Eye (tissue), 1 donor: ENCODE measurements at places on chromosomes 13 and 19.
A peak's percentile ranks its signal among the peaks of the same experiment; 100 is the strongest.

DNA sequence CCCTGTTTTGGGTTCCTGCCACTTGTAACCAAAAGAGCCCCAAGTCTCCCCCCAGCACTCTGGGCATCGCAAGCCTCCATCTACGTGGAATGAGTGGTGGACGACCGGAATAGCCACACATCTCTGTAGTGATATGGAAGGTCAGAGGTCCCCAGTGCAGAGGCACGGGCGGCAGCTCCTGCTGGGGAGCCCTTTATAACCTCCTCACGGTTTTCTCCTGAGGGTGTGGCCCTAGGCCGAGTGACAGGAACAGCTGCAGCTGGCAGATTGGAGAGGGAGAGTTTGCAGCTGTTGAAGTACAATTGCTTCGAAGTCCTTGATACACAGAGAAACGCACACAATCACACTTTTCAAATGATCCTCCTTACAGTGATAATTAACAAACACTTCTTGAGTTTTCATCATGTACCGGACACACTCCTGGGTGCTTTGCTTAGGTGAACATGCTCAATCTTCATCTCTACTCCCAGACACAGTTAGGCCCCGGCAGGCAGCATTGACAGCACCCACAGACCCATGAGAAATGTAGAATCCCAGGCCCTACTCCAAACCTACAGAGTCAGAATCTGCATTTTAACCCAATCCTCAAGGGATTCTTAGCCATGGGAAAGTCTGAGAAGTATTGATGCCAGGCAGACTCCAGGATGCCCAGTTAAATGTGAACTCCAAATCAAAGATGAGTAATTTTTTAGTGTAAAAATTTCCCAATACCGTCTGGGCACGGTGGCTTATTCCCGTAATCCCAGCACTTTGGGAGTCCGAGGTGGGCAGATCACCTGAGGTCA is 4.9 kb upstream of the ZNF787 start:
- peak; percentile 57 for DNase-seq

GRCh38 chr13:96391606-96392005 is 301.7 kb downstream of the HS6ST3 start:
- DNase-seq = no peak

DNA sequence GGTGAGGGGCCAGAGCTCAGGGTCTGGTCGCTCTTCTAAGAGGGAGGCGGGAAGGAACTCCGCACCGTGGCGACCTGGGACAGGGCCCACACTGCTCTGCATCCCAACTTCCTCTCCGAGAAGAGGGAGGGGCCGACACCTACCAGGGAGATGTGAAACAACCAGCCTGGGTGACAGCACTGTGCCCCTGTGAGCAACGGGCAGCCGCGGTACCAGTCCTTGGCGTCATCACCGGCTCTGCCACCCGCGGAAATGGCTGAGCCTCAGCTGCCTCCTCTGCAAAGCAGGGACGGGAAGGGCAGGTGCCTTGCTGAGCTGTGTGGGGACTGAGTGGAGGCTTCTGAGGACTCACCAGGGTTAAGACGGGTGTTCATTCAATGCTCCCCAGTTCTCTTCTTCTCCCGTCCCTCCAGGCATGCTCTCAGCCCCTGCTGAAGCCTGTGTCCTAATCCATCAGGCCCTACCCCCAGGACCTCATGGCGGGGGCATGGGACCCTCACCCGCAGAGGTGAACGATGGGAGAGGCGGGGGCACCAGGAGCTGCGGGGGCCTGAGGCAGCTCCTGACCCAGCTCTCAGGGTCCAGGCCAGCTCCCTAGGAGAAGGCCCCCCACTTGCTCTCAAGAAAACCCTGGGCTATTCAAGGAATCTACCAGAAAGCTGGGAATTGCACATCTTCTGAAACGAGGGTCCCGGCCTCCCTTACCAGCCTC is 9.3 kb downstream of the ZNF787 start:
- peak; percentile 49 for DNase-seq

DNA sequence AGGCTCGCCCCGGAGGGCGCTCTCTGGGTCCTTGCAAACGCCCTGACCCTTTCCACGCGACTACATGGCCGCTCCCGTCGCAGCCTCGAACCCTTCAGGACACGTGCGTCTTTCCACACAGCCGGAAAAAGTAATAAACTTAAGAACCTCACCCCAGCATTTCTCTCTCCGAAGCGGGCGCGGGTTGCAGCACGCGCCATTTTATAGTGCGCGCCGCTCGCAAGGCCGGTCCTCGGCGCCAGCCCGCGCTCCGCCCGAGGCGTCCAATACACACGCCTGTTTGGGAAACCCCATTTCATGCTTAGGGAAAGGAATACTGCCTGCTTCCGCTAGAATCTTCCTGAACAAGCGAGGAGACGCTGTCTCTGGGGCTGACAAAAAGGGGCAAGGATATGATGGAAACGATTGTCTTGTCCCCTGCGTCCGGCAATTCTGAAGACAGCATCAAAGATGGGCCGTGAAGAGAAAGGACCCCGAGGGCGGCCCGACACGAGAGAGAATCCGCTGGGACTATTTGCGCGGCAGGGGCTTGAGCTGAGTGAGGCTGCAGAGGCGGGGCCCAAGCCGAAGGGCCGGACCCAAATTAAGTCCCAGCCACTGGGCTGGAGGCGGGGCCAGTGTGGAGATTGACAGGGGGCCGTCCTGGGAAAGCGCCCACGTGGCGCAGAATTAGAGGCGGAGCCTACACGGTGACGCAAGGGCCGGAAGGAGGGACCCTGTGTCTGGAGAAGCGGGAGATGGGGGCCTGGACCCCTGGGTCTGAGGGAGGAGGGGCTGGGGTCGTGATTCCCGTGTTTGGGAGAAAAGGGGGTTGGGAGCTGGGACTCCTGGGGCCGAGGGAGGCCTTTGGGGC is 14.4 kb downstream of the ACP4 start:
- peak; percentile 100 for DNase-seq

DNA sequence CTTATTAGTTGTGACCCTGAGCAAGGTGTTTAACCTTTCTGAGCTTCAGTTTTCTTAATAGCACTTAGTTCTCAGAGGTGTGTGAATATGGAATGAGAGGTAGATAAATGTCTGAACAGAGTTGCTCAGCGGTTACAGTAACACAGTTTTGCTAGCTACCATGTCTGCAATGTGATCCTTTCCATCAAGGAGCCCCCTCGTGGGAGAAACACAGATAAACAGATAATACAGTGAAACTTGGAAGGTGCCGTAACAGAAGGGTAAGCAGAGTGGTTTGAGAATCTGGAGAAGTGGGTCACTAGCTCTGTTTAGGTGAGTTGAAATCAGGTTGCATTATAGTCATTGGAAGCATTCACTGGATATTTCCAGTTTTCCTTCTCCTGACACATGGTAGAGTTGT is 38.9 kb downstream of the IRS2 start:
- DNase-seq = no peak
